ENCODE measurements at places on chromosomes 13 and 19.

GRCh38 chr13:27955014-27955591 is 14.0 kb downstream of the CDX2 start:
- no peak for DNase-seq

GRCh38 chr13:66076417-66076816 is 1153.7 kb downstream of the PCDH9 start:
- DNase-seq = no peak

DNA sequence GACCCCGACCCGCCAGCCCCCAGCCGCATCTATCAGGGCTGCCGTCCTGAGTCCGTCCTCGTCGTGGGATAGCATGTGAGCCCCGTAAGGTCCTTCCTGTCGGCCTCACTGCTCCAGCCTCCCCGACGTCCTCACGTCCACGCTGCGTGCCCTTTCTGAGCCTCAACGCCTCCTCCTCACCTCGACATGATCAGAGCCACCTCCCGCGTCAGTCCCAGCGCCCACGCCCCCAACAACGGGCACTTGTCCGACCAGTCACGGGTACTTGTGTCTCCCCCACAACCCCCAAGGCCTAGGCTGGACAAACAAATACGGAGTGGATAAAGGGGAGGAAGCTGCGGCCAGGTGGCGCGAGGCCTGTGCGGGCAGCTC is 665 bp downstream of the ZNF497 start:
- no peak for DNase-seq

- DNase-seq = no peak
Measured at GRCh38 chr13:79227418-79227817, 178.6 kb downstream of the RBM26 start.

- DNase-seq = no peak
Measured at GRCh38 chr19:31444931-31445330, 95.7 kb upstream of the TSHZ3 start.

- no peak for DNase-seq
Measured at GRCh38 chr19:46271481-46272197, 25.2 kb upstream of the HIF3A start.

Measured in activated T-helper 1 cell treated with Interleukin-2 at 50 U/mL for 16 hours (primary cell).